ENCODE measurements at places on chromosomes 7 and 10. TPM values are rescaled to one million over a fixed set of nuclear protein-coding genes. Genes with fewer than 3 reads are reported as not detected.

DNA sequence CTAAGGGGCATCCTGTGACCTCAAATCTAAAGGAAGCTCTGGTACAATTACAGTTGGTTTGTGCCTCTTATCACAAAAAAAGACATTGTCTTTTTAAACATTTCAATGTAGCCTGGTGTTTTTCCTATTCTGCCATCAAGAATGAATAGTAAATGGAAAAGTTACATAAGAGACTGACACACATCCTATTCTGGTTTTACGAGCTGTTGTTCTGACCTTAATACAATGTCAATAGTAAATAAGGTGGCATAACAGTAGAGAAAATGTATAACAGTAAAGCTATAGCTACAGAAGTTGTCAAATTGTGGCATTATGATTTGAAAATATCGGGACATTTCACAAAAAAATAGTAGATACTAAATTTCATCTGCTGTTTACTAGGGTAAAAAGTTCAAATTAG, 88.4 kb downstream of the NT5C2 start:
- no peak overlapping the region for H3K27ac ChIP-seq
- peaks cover 4% of the 10 kb centered on the region for H3K4me1 ChIP-seq
- no peaks in the 10 kb centered on the region for H3K27me3 ChIP-seq

CPN1 gene
- total RNA-seq = not detected

DNA sequence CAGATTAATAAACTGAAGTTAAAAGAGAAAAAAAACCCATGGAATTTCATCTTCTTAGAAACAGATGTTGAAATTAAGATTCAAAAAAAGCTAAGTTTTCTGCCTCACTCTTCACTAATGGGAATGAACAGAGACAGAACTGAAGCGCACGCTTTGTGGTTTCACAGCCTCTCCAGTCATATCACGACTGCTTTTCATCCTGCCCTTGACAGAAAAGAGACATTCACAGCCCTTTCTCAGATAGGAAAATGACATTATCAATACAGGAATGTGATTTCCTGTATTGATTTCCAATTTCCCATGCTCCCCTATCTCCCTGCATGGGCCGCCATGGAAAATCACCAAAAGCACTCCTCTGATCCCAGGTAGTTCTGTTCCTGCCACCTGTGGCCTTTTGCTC, 108.2 kb downstream of the PFKFB3 start:
- H3K4me1 ChIP-seq = peaks cover 5% of the 10 kb centered on the region
- H3K27me3 ChIP-seq = no peaks in the 10 kb centered on the region
- no peak overlapping the region for H3K4me3 ChIP-seq

DNA sequence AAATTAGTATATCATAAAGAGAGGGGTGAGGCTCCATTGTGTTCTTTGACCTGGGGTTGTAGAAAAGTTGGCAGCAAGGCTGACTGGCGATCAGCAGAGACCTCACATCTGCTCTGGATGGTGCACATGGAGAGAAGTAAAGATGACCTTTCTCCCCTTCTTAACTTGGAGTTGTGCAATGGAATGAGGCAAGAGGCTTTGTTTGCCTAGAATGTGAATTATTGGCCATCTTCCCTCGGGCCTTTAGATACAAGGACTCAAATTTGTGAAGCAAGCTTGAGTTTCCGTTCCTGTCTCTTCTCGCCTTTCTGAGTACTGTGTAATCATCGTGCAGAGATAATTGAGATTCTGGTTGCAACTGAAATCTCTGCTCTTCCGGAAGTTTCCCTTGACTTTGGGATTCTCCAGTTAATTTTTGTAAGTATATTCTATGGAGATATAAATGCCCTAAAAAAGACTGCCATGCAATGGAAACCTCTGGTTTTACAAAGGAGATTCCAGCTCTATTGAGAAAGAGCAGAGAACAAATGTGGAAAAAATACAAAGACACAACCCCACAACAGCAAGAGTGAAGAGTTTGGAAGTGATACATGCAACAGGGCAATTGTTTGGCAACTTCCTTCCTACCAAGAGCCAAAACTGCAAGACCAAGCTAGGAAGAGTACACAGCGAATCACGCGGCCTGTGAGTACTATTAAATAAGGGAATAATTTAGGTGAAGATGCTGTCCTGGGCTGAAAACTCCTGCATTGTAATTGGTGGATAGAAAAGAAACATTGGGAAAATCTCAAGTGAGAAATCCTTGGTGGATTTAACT, 542.3 kb upstream of the NRP1 start:
- no peak overlapping the region for H3K27ac ChIP-seq
- no peaks in the 10 kb centered on the region for H3K36me3 ChIP-seq
- no peaks in the 10 kb centered on the region for H3K4me1 ChIP-seq
- peaks cover 12% of the 10 kb centered on the region for H3K27me3 ChIP-seq
- DNase-seq = no peak

TSPAN12 gene
- not detected for total RNA-seq

DNA sequence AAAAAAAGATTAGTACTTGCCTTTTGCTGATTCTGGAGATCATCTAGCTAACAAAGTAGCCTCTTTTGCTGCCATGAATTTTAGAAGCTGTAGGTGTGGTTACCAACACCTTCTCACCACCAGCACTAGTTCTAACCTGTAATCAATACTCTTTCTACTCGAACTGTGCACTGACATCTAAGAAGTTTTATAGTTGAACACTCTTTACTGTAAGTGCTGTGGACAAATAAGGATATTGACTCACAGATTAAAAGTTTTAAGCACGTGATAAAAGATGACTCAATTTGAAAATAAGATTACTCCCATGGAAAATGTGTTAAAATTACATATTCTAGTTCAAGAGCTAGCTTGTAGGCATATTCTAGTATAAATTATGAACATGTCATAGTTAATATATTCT, 89.9 kb downstream of the REEP3 start:
- H3K27me3 ChIP-seq = no peaks in the 10 kb centered on the region
- DNase-seq = no peak
- H3K36me3 ChIP-seq = peaks cover 6% of the 10 kb centered on the region

HOXA4 gene
- not detected for total RNA-seq
